ENCODE measurements at places on chromosomes 2 and 18.

GRCh38 chr18:48924630-48925490 lies 25.9 kb downstream of the SMAD7 start:
- DNase-seq: no peak

- no peak for DNase-seq
Observed at GRCh38 chr18:66682855-66683322, 79.0 kb upstream of the CDH19 start.

DNA sequence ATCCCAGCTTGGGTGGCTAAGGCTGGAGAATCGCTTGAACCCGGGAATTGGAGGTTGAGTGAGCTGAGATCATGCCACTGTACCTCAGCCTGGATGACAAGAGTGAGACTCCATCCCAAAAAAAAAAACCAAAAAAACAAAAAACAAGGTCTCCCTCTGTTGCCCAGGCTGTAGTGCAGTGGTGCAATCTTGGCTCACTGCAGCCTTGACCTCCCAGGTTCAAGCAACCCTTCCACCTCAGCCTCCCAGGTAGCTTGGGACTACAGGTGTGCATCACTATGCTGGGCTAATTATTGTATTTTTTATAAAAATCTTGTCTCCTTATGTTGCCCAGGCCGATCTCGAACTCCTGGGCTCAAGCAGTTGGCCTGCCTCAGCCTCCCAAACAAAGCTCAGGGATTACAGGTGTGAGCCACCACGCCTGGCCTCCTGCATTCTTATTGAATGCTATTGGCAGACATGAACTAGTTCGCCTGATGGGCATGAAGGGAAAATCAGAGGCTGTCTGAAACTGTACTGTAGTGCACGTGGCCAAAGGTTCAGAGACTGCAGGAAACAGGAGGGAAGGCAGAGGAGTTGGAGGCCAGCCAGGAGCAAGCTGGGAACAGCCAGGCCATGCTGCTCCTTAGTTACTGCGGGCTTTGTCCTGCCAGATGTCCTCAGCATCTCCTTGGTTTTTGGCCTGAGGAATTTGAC lies 16.0 kb upstream of the ASXL2 start:
- DNase-seq: no peak

DNA sequence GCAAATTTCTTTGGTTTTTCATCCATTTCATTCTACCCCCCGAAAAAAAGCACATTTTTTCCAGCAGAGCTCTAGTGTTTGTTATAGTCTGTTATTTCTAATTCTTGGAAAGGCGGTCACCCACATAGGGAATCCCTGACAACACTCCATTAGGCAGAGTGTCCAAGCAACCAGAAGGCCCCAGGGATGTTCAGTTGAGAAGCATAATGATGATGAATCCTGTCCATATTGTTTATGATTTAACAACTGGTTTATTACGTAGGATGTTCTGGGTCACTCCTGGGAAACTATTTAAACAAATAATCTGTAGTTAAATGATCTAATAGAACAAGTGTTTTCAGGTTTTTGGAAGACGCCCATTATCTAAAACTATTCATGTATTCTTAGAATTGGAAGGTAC lies 388.7 kb downstream of the TNS1 start:
- no peak for DNase-seq

GRCh38 chr2:195392446-195393336 lies 264.3 kb upstream of the SLC39A10 start:
- no peak for DNase-seq

DNA sequence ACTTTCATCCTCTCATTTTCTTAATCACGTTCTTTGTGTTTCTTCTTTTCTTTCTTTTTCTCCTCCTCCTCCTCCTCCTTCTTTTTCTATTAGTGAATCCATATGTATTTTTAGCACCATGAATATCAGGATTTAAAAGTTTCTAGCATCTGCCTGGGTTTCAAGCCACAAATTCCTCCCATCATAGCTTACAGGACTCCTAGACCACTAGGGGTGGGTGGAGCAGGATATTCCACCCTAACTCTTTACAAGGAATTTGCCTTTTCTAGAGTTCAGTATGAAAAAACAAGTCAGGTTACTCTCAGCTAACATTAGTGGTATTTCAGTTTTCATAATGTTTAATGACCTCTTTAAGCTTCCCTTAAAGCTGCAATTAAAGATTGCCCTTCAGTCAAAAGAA lies 19.1 kb upstream of the LRRTM1 start:
- DNase-seq: no peak

GRCh38 chr18:12863687-12864216 lies 20.3 kb downstream of the PTPN2 start:
- DNase-seq: no peak

GRCh38 chr18:49682173-49682802 lies 120.4 kb downstream of the LIPG start:
- no peak for DNase-seq

- DNase-seq: no peak
Observed at GRCh38 chr2:46735108-46735691, 180.4 kb downstream of the MCFD2 start.

DNA sequence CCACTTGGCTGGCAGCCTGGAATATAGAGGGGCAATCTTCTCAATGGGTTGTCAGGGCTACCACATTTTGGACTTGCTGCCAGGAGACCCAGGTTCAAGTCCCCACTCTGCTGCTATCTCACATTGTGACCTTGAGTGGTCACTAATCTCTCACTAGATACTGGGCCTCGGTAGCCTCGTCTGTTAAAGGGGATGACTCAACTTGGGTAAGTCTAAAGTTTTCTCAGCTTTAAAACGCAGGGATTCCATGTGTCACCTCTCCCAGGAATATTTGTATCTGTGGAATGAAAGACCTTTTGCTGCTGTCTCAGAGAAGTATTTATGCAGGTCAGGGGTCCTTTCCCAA lies 86.3 kb downstream of the SEMA4F start:
- no peak for DNase-seq

DNA sequence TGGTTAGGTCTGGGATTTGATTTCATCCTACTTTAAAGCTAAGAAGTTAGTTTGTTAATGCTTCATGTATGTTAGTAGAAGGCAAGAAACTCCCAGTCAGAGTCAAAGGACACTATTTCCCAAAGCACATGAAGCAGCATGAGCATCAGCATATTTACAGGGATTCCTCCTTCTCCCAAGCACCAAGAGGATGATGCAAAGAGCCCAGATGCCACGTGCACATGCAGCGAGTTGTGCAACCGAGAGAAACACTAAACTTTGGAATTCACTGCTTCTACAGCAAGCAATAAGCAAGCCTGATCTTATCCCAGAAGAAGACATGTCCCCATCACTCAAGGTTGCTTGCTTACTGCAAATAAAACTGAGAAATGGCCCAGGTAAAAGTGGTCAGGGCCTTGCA lies 32.5 kb downstream of the CPO start:
- no peak for DNase-seq

DNA sequence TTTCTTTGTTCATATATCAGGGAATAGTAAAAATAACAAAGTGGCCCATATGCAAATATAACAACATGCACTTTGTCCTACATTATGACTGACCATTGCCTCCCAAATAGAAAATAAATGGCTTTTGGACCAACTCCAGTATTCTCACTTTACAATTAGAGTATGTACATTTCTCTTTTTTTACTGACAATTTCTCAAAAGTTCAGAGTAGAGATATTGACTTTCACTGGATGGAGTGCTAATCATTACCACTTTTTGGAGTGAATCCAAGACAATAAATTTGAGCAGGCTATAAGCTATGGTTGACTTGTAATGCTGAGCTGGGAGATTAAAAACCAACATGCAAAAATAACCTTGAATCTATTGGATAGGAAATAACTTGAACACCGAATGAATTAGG lies 987.4 kb downstream of the SUCLG1 start:
- DNase-seq: no peak

- no peak for DNase-seq
Observed at GRCh38 chr2:201644001-201644400, 698 bp upstream of the TMEM237 start.

- no peak for DNase-seq
Observed at GRCh38 chr2:11656671-11657101, 13.3 kb downstream of the NTSR2 start.

DNA sequence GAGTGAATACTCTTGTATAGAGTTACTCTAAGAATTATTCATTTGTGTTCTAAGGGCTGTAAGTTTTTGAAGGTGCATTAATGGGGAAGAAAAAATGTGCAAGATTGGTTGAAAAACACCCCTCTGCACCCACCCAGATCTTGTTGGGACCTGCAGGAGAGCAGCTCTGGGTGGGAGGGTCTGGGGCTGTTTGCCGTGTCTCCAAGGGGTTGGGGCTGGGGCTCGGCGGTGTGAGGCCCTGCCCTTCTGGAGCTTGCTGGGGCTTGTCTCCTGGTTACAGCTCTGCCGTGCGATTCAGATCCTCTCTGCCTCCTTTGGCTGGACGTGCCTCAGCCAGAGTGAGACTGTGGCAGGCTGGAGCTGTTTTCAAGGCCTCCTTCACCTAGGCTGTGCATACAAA lies 26.1 kb downstream of the IGFBP2 start:
- no peak for DNase-seq

GRCh38 chr2:205815673-205816072 lies 133.4 kb downstream of the NRP2 start:
- DNase-seq: no peak

GRCh38 chr2:70657246-70657645 lies 103.6 kb upstream of the TGFA start:
- no peak for DNase-seq

DNA sequence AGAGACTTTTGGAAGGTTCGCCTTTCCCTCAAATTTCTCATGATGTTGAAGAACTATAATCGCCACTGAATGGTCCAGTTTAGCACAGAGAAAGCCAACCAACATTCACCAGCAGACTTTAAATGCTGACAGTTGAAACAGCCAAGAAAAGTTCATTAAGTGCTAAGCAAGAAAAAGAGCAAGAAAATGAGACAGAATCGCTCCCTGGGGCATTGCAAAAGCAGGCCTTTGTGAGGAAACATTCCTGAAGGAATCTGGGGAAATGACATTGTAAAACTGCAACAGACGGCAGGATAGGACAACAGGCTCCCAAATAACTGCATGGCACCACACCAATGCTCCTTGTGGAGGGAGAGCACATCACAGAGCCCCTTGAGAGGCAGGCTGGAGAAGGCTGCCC lies 269.3 kb upstream of the ID2 start:
- DNase-seq: no peak

- no peak for DNase-seq
Observed at GRCh38 chr2:219560037-219560892, 11.1 kb downstream of the OBSL1 start.

- peak; percentile 87 for DNase-seq
Observed at GRCh38 chr2:160214461-160215445, 14.7 kb upstream of the ITGB6 start.

DNA sequence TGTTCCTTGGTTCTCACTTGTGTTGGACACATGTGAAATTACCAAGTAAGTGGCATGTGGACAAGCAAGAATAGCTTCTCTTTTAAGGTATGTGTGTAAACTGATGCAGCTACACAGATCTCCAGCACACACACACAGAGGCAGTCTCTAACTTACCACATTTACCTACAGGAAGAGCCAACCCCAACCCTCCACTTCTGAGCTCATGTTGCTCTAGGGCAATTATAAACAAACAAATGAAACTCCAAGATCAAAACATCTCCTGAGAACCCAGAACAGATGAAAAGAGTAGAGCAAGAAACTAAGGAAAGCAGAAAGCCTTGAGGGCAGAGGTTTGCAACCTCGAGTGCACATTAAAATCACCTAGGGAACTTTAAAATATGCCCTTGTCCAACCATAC lies 16.0 kb upstream of the TMEM37 start:
- DNase-seq: no peak

DNA sequence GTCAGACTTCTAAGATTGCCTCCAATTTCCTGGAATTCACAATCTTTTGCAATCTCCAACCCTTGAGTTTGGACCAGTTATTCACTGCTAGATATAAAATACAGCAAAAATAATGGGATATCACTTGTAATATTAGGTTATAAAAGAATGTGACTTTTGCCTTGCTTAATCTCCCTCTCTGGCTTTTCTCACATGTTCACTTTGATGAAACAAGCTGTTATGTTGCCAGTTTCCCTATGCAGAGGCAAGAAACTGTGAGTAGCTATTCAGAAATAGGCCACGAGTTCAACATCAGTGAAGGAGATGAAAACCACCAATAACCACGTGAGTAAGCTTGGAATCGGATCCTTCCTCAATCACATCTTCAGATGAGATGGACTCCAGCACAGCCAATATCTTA lies 842.7 kb downstream of the RNF144A start:
- DNase-seq: no peak

DNA sequence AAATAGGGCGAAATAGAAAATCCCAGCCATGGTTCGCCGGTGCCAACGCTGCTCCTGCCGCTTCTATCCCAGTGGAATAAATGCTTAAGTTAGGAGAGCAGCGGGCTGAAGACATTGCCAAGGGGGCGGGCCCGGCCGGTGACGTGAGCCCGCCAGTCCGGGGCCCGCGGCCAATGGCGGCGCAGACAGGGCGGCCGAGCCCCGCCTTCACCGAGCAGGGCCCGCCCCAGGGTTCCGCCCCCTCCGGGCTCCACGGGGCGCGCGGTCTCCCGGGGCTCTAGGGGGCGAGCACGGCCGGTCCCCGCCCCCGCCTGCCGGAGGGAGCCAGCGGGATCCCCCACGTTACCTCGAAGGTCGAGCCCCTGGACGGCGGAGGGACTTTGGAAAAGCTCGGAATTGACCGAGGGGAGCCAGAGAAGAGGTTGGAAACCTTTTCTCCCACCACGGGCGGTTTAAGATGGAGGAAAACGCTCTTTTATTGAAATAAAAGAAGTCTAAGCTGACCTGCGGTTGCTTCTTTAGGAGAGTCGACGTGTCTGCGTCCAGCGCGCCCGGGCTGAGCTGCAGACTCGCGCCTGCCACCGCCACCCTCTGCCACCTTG lies at the start of gene EPHA4:
TSS of gene EPHA4 (minus strand) at position 86 of the 602 bp plus-strand sequence. CDS start at position 30, 56 bp downstream.
- no peak for DNase-seq

DNA sequence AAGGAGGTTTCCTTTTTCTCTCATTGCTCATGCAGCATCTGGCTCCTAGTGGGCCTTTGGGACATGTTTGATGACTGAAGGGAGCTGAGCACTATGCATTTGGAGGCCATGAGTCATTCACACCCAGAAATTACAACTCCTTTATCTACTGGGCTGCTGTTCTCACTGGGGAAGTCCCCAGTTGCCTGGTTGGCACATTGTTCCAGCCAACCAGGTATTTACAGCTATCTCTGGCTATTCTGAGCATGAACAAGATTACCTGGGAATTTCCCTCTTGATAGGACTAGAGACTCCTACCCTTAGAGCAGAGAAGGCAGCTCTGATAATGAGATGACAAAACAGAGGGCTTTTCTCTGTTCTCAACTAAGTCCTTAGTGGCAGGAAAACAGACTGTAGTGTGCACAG lies 206.5 kb downstream of the SETBP1 start:
- DNase-seq: peak; percentile 24

GRCh38 chr2:172109988-172110811 lies 7.5 kb upstream of the DLX2 start:
- no peak for DNase-seq

DNA sequence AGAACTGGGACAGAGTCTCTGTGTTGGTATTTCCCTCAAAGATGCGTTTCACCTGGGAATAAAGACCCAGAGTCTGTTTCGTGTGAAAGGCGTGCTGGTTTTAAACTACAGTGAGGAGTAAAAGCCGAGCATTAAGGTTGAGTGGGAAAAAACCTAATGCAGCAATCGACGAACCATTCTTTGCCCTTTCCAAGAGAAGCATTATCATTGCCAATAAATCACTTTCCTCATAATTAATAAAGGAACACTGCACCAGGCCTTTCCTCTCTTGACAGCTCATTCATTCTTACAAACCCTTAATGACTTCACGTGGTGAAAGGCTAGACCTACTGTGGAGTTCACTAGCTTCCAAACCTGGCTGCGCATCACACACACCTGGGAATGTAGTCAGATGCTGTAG lies 896 bp upstream of the SLC8A1 start:
- DNase-seq: no peak

GRCh38 chr2:59997371-59997770 lies 556.1 kb downstream of the BCL11A start:
- no peak for DNase-seq

Data from non-pigmented ciliary epithelial cell (primary cell).